Trophoblast cell (in vitro differentiated cells and primary cell): ENCODE measurements at places on chromosomes 4 and X.

GRCh38 chr4:24853142-24853541 is 57.8 kb downstream of the SOD3 start:
- DNase-seq, result no peak

DNA sequence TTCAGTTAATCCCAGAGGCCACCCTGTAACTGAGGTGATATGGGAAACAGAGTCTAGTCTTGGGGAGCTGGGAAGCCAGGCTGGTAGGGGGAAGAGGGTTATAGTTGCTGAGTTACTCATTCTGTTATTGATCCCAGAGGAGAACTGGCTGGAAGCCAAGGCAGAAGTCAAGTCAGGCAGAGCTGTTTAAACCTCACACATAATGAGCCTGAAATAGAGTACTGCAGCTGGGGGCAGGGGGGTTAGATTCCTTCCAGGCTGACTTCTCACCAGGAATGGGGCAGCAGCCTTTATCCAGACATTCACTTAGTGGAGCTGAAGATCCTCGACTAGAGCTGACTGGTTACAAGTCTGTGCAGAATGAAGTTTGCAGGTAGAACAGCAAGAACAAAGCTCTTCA is 144.9 kb downstream of the C4orf33 start:
- no peak for DNase-seq

GRCh38 chr4:181702864-181703495 is 540.2 kb upstream of the TENM3 start:
- DNase-seq, result no peak

DNA sequence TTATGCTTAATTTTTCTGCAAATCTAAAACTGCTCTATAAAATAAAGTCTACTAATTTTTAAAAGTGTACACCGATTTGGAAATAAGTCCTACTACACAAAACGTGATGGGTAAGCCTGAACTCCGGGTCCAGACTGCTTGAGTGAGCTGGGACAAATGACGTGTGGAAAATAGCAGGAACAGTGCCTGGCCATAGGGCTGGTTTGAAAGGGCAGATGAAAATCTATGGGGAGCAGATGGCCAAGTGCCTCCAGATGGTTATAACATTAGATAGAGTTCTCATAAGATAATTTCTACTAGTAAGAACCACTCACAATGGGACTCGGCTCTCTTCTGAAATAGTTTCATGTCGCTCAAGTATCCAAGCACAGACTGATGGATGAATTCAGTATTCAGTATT is 52.5 kb downstream of the F11 start:
- no peak for DNase-seq

- peak; percentile 65 for DNase-seq
Measured at GRCh38 chr4:9703391-9703790, 78.0 kb upstream of the DRD5 start.

DNA sequence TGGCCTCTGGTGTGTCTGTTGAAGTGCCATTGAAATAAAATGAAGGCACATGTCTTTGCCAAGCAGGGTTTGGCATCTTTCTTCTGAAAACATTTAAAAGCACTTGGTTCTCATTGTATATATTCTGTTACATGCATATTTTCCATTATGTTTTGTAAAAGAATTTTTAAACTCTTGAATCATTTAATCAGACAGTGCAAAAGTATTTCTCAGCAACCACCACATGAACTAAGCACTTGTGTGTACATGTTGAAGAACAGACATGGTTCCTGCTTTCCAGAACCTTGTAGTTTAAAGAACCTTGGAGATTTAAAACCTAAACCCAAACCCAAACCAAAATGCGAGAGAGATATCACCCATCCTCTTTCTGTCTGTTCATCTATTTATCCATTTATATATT is 220.3 kb upstream of the GIMD1 start:
- no peak for DNase-seq

DNA sequence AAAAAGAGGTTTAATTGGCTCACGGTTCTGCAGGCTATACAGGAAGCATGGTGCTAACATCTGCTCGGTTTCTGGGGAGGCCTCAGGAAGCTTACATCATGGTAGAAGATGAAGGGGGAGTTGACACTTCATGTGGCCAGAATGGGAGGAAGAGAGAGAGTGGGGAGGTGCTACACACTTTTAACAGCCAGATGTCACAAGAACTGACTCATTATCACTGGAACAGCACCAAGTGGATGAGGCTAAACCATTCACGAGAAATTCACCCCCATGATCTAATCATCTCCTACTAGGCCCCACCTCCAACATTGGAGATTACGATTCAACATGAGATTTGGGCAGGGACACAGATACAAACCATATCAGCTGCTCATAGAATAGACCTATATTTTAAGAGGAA is 255.8 kb downstream of the OPHN1 start:
- no peak for DNase-seq

GRCh38 chr4:42906891-42907759 is 14.6 kb downstream of the GRXCR1 start:
- no peak for DNase-seq

DNA sequence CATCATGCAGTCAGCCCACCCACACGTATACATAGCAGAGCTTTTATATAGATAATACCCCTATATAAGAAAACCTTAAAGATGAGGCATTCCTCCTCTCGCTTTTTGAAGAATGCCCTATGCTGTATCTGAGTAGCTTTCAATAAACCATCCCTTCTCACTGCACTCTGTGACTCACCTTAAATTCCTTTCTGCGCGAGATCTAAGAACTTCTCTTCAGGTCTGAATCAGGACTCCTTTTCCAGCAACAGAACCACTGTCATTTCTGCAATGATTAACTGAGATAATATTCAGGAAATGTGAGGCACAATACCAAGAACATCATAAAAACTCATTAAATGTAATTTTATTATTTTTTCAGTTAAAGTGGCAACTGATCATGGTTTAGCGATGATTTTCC is 76.4 kb upstream of the DCLK2 start:
- DNase-seq, result peak; percentile 21

- DNase-seq, result no peak
Measured at GRCh38 chr4:179447308-179447707, 2005.1 kb upstream of the AGA start.

GRCh38 chrX:147779173-147779572 is 132.5 kb upstream of the FMR1 start:
- DNase-seq, result no peak

GRCh38 chrX:149949743-149950436 is 11.6 kb upstream of the EOLA2 start:
- DNase-seq, result peak; percentile 1

- no peak for DNase-seq
Measured at GRCh38 chr4:17324386-17324830, 187.5 kb downstream of the QDPR start.

- no peak for DNase-seq
Measured at GRCh38 chr4:83323136-83323535, 11.5 kb downstream of the HPSE start.

- no peak for DNase-seq
Measured at GRCh38 chr4:1413687-1414479, 7.6 kb upstream of the NKX1-1 start.

DNA sequence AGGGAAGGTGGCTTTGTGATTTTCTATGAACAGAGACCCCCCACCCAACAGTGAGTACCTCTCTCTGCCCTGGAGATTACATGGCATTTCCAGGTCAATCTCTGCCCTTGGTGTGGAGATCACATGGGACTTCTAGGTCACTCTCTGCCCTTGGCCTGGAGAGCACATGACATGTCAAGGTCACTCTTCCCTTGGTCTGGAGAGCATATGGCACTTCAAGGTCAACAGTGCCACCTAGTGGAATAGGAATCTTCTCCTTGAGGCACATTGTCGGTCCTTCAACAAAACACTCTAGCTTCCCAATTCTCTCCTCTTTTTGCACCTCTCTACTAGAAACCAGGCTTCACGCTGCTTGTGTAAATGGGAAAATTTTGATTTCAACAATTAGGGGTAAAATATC is 66.2 kb upstream of the TACR3 start:
- peak; percentile 26 for DNase-seq

- DNase-seq, result peak; percentile 98
Measured at GRCh38 chr4:56387023-56388001, at the start of gene AASDH. Gene AASDH (minus strand): TSS chr4:56387491. CDS start chr4:56384299, 3,192 bp downstream.
